ENCODE measurements at places on chromosomes 7 and 10. TPM values are rescaled to one million over a fixed set of nuclear protein-coding genes. Genes with fewer than 3 reads are reported as not detected.

- DNase-seq = peak; percentile 22
Observed at GRCh38 chr7:67619175-67619574, 622.5 kb downstream of the TYW1 start.

DNA sequence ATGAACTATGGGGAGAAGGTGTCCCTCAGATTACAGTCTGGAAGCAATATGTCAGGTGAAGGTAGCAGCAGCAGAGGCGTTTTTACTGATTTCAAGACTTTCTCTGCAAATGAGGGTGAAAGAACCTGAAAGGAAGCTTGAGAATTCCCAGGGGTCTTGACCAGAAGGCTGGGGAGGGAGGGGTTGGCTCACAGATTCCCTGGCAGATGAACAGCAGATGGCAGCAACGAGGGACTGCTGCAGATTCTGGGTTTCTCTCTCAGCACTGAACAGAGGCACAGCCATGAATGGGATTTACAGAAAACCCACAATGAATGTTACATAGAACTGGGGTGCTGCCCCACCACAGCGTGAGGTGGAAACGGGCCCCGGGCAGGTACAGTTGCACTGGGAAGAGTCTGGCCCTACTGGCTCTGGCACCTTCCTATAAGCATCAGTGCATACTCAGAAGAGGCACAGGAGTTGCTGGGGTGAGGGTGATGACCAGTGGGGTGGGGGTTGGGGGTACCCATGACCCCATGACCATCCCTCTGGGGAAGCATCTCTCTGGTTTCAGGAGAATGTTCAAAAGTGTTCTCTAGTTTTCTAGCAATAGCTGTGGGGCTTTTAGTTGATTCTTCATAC is 317.8 kb downstream of the SH2D4B start:
- no peak for DNase-seq

RELN gene
- total RNA-seq = 3.6 TPM

SYT15 gene
- 4.9 TPM for total RNA-seq

DNA sequence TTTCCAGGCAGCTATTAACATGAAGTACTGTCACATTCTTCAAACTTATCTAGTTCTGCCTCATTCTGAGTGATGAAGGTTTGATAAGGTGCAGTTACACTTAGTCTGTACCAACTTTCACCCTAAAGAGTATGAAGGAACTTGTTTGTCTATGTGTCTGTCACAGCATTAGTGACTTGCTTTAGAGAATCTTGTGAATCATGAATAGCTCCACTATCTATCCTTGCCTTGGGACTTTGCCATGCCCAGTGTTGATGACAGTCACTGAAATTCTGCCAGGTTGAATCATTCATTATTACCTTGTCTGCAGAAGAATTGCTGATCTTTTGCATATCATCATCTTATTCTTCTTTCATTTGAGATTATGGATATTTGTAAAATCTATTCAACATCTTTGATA is 50.9 kb upstream of the A1CF start:
- no peak for DNase-seq

- peak; percentile 48 for DNase-seq
Observed at GRCh38 chr10:69869291-69869961, 67.7 kb downstream of the COL13A1 start.
